Ecto neural progenitor cell (in vitro differentiated cells): ENCODE measurements at places on chromosomes 12 and 14.

DNA sequence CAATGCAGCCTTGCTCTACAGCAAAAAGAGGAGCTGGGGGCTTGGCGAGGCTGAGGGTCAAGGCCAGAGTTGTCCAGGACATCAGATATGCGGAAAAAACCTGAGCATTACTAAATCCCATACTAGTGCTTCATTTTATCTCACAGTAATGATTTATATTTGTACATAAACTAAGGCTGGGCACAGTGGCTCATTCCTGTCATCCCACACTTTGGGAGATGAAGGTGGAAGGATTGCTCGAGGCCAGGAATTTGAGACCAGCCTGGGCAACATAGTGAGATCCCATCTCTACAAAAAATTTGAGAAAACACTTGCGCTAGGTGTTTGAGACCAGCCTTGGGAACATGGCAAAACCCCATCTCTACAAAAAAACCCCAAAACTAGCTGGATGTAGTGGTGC is 11.6 kb upstream of the JPH4 start:
- DNase-seq: no peak

DNA sequence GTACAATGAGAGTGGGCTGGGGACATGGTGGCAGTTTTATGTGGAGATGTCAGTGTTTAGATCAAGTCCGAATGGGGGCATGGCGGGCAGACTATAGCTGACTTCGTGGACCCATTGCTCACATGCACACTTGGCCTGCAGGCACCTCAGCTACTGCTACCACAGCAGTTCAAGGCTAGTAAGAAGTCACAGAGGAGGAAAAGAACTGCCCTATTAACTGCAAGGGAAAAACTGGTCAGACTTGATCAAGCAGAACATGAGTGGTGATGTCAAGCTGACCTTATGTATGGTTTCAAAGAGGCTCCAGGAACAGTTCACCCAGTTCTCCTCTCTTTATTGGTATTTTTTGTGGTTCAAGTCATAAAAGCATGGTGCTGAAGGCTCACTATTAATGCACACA is 30.2 kb upstream of the FRS2 start:
- no peak for DNase-seq

DNA sequence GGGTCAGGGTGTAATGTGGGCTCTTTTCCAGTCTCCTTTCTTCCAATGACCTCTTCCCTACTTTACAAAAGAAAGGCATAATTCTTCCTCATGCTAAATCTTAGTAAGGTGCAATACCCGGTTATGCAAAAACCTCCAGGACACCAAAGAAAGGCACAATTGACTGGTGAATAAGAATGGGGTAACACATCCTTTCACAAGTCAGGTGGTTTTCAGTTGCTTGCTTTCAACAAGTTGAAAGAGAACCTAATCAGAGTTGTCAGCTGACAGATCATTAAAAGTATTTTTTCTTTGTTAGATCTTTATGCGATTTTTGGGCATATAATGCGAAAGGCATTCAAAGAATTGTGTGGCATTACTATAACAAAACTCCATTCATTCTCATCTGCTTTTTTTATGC is 1.3 kb upstream of the AEBP2 start:
- peak; percentile 12 for DNase-seq

DNA sequence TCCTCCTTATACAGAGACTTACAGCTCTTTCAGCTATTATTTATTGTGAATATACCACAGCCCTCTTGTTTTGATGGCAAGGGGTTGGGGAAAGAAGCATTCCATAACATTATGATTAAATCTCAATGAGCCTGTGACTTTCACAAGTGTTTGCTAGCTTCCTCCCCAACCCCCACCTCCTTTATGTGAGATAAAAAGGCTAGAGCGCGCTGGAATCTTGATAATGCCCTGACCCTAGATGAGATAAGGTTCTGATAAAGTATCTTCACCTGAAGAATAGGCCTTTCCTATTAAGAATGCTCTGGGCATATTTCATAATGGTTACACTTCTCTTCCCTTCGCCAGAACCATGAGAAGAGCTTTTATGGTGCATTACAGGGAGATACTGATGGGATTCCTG is 236.8 kb downstream of the CCDC91 start:
- DNase-seq: no peak

- DNase-seq: no peak
Measured at GRCh38 chr12:82730953-82731459, 44.3 kb downstream of the TMTC2 start.

DNA sequence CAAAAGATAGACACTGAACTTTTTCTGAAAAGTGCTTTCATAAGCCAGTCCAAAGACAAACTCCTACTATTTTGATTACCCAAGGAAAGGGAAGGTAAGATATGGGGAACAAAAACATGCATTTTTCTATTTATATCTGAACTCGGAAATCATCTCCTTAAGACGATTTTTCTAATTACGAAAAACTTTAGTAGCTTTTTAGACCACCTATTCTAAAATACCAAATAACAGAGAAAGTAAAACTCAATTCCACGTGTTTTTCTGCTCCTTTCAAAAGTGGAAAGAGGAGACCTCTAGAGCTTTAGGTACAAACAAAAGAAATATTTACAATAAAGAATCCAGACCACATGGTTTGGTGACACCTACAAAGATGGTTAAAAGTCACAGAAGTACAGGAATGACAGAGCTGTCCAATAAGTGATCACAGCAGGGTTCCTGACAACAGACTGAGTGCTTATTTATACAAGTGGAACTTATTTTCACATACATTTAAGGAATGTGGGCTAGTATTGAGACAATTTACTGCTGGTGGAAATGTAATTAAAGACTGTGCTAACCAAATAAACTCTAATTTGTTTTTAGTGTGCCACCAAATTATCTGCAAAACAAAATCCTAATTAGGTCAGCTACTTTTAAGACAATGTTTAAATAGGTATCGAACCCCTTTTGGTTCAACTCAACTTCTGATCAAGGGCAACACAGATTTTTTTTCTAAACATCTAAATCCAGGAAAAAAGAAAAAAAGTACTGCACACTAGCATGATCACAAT is 2.4 kb downstream of the LRIG3 start:
- no peak for DNase-seq

GRCh38 chr12:66189486-66189843 is 451 bp downstream of the IRAK3 start:
- no peak for DNase-seq

GRCh38 chr12:25436206-25437030 is 116.7 kb downstream of the LMNTD1 start:
- DNase-seq: peak; percentile 60

GRCh38 chr14:63855281-63855680 is 2.5 kb downstream of the SYNE2 start:
- no peak for DNase-seq

- DNase-seq: peak; percentile 48
Measured at GRCh38 chr14:71933001-71933587, 865 bp downstream of the RGS6 start.

- DNase-seq: peak; percentile 50
Measured at GRCh38 chr12:108939594-108939993, 59.7 kb downstream of the DAO start.

- DNase-seq: no peak
Measured at GRCh38 chr14:31380106-31380505, 40.2 kb downstream of the HEATR5A start.

DNA sequence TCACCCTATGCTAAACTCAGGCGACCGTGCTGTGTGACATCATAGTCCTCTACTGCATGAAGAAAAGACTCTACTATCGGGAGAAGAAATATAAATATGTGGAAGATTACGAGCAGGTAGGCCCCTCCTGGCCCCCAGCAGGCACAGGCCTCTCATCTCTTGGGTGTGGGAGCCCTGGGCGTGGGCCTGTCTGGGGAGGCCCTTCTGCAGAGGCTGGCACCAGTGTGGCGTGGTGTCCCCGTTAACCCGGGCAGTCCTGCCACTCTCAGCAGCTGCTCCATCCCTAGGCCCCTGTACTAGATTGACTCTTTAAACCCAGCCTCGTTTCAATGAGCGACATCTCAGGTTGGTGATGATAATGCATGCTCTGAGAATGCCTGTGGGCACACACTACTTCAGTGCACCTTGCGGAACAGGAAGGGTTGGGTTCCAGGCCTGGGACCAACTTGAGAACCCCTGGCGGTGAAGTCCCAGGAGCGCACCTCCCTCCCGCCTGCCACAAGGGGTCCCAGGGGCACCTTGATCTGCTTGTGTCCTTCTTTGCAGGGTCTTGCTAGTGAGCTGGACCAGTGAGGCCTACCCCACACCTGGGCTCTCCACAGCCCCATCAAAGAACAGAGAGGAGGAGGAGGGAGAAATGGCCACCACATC is 23.2 kb downstream of the P2RX4 start:
- DNase-seq: no peak

DNA sequence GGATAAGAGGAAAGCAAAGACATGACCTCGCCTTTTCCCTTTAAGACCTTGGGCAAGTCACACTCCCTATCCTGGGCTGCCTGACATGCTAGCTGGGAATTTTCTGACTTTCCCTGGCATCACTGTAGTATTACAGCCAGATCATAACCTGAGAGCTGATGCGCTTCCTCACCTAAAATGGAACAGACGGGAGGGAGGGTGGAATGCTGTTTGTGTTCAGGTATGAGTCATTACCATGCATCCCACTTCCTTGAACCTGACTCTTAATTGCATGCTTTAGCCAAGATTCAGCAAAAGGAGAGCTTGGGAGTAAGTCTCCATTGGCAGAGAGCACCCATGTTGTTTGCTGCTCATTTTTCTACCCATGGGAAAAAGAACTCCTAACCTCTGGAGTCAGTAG is 156.5 kb downstream of the KCNK10 start:
- peak; percentile 14 for DNase-seq
